Activated CD4-positive, alpha-beta T cell treated with anti-CD3 and anti-CD28 coated beads for 24 hours (primary cell): ENCODE measurements at places on chromosomes 1 and 21.

DNA sequence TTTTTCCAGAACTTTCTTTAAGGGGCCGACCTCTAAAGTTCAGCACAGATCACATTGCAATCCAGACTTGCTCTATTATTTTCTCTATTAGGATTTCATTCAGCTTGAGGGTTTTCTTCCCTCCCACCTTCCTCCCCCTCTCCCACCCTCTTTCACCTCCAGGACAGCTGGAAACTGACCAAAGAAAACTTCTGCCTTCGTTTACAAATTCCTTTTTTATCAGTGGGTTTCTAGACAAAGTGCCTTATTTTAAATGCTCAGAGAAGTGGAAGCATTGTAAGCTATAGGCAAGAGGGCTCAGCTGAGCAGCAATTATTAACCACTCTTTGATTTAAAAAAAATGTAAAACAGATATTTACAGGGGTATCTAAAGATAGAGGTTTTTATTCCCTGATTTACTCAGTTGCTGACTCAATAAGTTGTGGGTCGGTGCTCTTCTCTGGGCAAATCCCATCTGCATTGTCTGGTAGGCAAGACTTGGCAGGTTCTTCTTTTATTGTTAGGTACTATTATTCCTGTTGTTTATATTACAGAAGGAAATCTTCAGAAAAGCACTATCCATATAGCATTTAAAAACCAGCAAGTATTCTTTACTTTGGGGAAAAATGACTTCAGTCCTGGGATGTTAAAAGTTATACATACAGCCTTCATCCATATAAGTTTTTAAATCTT lies 277.0 kb upstream of the C1orf105 start:
- DNase-seq: no peak

DNA sequence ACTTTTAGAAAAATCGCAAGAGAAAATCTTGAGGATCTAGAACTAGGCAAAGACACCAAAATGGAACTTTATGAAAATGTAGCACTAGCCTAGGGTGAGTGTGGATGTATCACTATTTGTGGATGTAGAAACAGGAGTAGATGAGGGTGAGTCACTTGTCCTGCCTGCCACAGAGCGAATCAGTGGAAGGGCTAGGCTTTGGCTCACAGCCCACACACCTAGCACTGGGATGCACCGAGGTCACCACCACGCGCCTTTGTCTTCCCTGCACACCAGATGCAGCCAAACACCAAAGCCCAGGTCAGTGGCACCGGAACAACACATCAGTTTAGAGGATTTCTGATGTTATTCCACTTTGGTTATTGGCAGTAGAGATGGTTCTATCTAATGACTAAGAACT lies 38.2 kb downstream of the PKNOX1 start:
- DNase-seq: no peak

- DNase-seq: no peak
Measured at GRCh38 chr1:7574121-7575040, 196.7 kb upstream of the VAMP3 start.

- DNase-seq: no peak
Measured at GRCh38 chr1:169086603-169087455, 19.7 kb upstream of the ATP1B1 start.

DNA sequence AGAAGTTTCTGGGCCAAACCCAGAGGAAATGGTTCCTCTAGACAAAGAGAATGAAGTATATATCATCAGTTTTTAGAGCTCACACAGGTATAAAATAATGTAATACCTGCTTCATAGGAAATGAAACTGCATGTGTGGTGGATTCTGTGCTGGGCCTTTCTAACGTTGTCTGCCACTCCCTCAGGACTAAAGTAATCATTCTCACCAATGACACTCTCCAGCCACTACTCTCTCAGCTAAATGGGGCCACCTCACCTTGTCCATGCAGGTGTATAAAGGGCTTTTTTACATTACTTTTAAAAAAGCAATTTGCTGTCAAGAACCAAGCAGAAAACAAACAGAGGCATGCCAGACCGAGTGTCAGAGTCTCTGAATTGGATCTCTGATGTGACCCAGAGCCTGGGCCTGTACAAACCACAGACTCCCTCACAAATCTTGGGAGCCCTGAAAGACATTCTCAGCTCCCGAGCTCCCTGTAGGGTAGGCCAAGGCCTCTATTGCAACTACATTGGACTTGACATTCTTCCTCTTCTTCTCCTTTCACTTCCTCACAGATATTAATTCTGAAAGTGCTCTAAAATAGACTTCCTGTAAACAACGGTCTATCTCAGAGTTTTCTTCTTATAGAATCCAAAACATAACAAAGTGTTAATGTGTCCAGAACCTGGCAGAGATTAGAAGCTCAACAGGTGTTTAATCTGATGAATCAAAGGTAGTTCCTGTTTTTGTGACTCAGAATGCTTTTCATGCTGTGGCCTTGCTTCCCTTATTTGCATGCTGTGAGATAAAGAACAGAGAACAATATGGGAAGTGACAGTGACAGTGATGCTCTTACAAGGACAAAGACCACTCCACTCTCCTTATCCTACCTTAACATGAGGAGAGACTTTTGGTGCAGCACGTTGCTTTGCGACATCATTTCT lies 8.6 kb downstream of the AIM2 start:
- no peak for DNase-seq

- no peak for DNase-seq
Measured at GRCh38 chr1:70486676-70487458, 75.8 kb downstream of the CTH start.

DNA sequence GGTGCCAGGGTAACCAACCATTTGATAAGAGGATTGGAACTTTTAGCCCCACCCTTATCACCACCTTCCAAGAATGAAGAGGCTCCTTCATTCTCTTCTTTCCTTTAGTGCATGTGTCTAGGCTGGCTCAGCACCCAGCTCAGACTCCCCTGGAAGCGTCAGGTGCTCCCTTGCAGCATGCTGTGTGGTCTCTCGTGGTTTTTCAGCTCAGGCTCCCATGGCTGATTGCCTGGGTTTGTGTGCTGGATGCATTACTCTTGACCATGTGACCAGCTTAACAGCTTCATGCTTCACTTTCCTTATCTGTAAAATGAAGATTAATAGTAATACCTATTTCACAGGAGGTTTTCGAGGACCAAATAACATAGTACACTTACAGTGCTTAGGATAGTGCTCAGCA lies 198.4 kb downstream of the HHAT start:
- DNase-seq: no peak

DNA sequence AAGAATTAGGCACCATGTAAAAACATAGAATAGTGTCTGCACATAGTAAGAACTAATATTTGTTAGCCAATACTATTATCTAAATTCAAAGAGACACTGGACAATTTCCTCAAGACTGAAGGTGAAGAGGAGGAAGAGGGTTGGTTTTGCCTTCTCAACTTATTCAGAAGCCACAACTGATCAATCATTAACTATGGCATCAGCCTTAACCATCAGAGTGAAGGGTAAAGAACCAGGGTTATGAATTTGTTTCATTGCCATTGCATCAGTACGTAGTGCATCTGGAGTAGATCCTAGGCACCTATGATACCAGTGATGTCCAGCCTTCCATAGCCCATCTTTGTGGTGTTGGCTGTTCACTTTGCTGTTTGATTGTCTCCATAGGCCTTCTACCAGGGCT lies 421.7 kb upstream of the DEPDC1 start:
- no peak for DNase-seq

GRCh38 chr1:30095051-30095450 lies 628.3 kb downstream of the MATN1 start:
- DNase-seq: no peak

- no peak for DNase-seq
Measured at GRCh38 chr1:9758559-9759121, 65.1 kb downstream of the CLSTN1 start.

DNA sequence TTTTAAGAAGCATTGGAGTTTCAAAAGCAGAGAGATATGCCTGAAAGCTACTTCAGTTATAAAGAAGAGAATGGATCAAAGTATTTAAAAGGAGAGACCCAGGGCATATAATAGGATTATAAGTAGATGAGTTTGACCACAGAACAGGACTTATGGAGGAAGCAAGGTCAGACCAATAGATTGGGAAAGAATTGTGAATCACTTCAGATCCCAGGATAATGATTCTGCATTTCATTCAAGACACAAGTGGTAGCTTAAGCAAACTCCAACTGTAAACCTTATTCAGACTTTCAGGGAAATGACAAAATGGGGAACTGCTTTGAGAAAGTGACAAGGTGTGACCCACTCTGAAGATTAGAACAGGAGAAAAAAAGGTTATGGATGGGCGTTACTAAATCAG lies 18.9 kb upstream of the OR10J5 start:
- no peak for DNase-seq

GRCh38 chr21:45507523-45507875 lies 34.7 kb downstream of the SLC19A1 start:
- DNase-seq: no peak

- no peak for DNase-seq
Measured at GRCh38 chr1:234933475-234933874, 195.2 kb downstream of the TOMM20 start.

DNA sequence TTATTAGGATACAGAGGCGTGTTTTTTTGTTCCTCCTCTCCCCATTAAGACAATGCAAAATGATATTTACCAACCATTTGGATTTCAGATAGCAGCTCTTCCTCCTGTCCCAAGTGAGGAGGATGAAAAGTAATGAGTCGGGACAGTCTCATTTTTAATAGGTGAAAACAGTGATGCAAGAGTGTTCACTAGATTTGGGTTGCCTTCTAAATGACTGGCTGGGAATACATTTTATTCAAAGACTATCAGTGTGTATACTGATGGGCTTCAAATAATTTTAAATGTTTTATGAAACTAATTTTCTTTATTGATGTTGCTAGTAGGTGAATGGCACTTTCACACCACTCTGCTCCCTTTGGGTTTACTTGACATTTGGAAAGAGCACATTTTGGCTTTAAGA lies 2.1 kb downstream of the RCOR3 start:
- no peak for DNase-seq
